ENCODE measurements at places on chromosomes 2 and 18.

DNA sequence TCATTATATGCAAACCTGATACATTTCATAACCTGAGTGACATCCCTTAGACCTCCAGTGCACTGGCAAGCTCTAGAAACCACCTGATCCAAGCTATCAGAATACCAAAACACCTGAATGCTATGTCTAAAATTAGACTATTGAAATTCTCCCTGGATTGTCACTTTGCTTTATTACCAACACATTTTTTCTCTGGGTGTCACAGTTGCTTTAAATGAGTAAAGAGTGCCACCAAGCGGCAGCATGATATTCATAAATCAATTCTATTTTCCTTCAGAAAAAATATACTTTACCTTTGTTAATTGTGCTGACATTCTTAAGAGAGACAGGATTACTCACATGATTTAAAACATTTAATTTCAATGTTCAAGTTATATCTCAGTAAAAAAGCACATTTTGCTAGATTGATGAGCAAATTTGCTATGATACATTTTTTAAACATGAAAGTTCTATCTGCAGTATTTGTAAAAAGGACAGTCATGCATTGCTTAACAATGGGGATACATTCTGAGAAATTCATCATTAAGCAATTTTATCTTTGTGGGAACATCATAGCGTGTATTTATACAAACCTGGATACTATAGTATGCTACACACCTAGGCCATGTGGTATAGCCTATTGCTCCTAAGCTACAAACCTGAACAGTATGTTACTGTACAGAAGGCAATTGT lies 338.4 kb upstream of the SLC39A10 start:
- H3K27ac ChIP-seq, result no peak overlapping the region
- H3K27me3 ChIP-seq, result no peaks in the 10 kb centered on the region
- H3K36me3 ChIP-seq, result no peaks in the 10 kb centered on the region
- no peak for DNase-seq

DNA sequence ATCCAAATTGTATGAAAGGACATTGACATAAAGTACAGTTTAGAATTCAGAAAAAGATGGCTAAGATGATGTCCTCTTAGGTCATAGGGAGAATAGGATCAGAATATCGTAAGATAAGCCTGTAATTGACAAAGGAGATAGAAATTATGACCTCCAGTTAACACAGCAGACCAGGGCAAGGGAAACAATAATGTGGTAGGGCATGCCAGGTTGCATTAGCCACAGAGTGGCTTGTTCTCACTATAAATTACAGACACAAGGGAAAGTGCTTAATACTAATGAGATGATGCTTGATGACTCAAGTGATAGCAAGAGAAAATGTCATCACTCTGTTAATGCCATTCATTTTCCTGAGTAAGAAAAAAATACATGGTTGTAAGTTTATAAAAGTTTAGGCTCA lies 48.9 kb upstream of the LRP1B start:
- H3K4me3 ChIP-seq, result no peak overlapping the region
- H3K4me1 ChIP-seq, result no peaks in the 10 kb centered on the region
- no peak for DNase-seq
- no peaks in the 10 kb centered on the region for H3K36me3 ChIP-seq

DNA sequence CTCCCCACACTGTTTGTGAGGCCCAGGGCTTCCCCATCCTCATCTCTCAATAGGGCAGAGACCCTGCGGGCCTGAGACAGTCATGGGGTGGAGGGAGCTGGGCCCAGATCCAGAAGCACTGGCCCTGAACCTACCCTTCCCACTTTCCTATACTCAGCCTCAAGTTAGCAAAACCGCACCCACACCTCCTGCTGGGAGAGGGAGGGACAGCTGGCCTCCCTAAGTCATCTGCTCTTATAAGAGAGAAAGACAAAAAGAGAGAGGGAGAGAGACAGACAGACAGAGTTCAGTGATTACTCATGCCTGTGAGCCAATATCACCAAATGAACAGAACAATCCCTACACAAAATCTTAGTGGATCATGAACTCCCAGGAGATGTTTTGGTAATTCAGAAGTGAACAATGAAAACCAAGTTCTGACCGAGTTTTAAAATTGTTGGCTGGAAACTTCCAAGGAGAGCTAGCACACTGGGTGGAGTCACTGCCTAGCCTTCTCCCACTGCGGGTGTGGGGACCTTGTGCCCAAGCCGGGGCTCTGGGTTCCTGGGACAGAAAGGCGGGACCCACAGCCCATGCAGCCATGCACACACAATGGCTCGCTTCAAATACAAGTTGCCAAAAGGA lies 130.5 kb downstream of the PXDN start:
- DNase-seq, result no peak
- H3K27ac ChIP-seq, result no peak overlapping the region
- no peaks in the 10 kb centered on the region for H3K4me1 ChIP-seq
- no peaks in the 10 kb centered on the region for H3K27me3 ChIP-seq
- H3K36me3 ChIP-seq, result no peaks in the 10 kb centered on the region

DNA sequence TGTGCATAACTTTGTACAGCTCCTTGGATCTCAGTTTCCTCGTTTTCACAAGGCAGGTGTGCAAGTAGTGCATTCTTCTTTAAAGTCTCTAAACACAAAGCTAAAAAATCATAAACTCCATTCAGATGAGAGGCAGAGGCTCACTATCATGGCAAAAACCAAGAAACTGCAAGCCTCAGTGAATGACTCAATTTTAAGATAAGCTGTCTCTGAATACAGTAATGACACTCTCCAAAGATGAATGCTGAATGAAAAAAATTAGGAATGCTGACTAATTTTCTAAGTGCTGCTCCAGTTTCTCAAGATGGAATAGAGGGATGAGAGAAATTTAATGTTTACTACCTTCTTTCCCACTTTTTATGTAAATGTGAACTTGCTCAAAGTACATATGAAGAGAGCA lies 17.2 kb downstream of the B4GALT6 start:
- no peaks in the 10 kb centered on the region for H3K36me3 ChIP-seq
- DNase-seq, result no peak
- H3K27me3 ChIP-seq, result no peaks in the 10 kb centered on the region
- no peaks in the 10 kb centered on the region for H3K4me1 ChIP-seq
- no peak overlapping the region for H3K4me3 ChIP-seq
- no peak overlapping the region for H3K27ac ChIP-seq

DNA sequence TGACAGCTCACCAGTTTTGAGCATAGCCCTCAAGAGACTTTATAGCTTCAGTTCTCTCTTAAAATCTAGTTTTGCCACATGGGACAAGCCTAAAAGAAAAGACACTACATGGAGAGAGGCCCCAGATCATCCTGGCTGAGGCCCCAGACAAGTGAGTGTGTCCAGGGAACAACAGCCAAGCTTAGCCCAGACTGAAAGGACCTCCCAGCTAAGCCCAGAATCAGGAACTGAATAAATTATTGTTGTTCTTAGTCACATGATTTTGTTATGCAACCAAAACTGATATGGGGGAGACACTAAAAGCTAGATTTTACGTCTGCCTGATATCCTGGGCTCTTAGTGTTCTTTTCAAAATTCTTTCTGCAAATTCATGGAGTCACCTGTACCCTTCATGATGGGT lies 29.3 kb upstream of the LBH start:
- H3K36me3 ChIP-seq, result no peaks in the 10 kb centered on the region
- peak overlapping the region; percentile 52 for H3K27ac ChIP-seq
- H3K4me1 ChIP-seq, result peaks cover 26% of the 10 kb centered on the region
- peak; percentile 79 for DNase-seq
- no peak overlapping the region for H3K4me3 ChIP-seq

DNA sequence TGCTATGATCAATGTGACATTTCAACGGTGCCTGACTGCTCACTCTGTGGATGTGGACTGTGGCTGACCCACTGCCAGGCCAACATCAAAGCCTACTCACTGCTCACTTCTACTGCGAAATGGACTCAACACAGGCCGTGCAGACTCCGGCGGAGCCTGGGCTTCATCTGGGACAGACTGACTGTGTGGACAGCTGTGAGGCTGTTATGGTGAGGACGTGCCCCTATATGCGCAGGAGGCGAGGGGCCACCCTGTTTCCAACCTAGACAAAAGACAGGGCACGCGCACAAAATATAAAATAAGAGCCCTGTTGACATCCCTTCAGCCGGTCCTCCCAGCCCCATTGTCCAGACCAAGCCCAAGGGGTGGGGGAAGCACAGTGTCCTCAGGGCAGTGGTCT lies 514.4 kb upstream of the RAB6C start:
- H3K27me3 ChIP-seq, result no peaks in the 10 kb centered on the region
- H3K4me3 ChIP-seq, result no peak overlapping the region
- H3K27ac ChIP-seq, result no peak overlapping the region

DNA sequence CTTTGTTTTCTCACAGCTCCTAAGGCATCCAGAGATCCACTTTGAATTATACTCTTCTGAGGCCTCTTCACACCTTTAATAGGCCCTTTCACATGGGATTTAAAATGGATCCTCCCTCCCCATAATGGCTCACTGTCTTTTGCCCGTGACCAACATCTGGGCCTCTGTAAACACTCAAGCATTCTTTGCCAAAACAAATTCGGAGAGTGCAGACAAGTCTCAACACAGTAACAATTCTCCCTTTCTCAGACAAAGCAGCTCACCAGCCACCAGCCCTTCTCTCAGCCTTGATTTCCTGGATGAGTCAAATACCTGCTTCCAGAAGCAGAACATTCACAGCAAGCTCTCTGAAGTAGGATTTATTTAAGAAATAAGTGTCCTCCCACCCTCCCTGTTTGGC lies 14.0 kb upstream of the IMP4 start:
- H3K27ac ChIP-seq, result no peak overlapping the region
- H3K27me3 ChIP-seq, result no peaks in the 10 kb centered on the region
- no peak for DNase-seq
- peaks cover 8% of the 10 kb centered on the region for H3K4me1 ChIP-seq

GRCh38 chr2:75506101-75506697 lies 54.5 kb downstream of the EVA1A start:
- H3K4me1 ChIP-seq, result no peaks in the 10 kb centered on the region
- H3K36me3 ChIP-seq, result no peaks in the 10 kb centered on the region
- H3K4me3 ChIP-seq, result no peak overlapping the region
- H3K27ac ChIP-seq, result no peak overlapping the region
- no peak for DNase-seq
- no peaks in the 10 kb centered on the region for H3K27me3 ChIP-seq

DNA sequence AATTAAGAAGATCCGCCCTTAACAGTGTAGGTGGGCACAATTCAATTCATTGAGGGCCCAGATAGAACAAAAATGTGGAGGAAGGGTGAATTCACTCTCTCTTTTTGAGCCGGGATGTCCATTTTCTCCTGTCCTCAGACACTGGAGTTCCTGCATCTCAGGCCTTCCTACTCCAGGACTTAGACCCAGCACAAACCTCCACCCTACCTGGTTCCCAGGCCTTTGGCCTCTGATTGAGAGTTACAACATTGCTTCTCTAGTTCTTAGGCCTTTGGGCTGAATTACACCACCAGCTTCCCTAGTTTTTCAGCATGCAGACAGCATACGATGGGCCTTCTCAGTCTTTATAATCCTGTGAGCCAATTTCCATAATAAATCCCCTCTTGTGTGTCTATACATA lies 87.8 kb upstream of the TMEM17 start:
- DNase-seq, result no peak
- H3K27ac ChIP-seq, result no peak overlapping the region
- no peak overlapping the region for H3K4me3 ChIP-seq
- no peaks in the 10 kb centered on the region for H3K4me1 ChIP-seq

- H3K27ac ChIP-seq, result no peak overlapping the region
- H3K4me3 ChIP-seq, result no peak overlapping the region
- H3K36me3 ChIP-seq, result no peaks in the 10 kb centered on the region
- H3K4me1 ChIP-seq, result no peaks in the 10 kb centered on the region
- no peak for DNase-seq
- no peaks in the 10 kb centered on the region for H3K27me3 ChIP-seq
Measured at GRCh38 chr2:106011380-106011779, 182.7 kb downstream of the UXS1 start.

GRCh38 chr2:205731583-205731981 lies 49.3 kb downstream of the NRP2 start:
- DNase-seq, result no peak
- H3K27me3 ChIP-seq, result no peaks in the 10 kb centered on the region
- H3K36me3 ChIP-seq, result peaks cover 29% of the 10 kb centered on the region
- H3K27ac ChIP-seq, result peak overlapping the region; percentile 28
- H3K4me1 ChIP-seq, result peaks cover 9% of the 10 kb centered on the region
- H3K4me3 ChIP-seq, result no peak overlapping the region

GRCh38 chr2:207863345-207863744 lies 93.6 kb upstream of the FZD5 start:
- H3K4me3 ChIP-seq, result no peak overlapping the region
- no peak for DNase-seq
- H3K27ac ChIP-seq, result no peak overlapping the region
- H3K36me3 ChIP-seq, result peaks cover 12% of the 10 kb centered on the region
- peaks cover 9% of the 10 kb centered on the region for H3K4me1 ChIP-seq
- H3K27me3 ChIP-seq, result no peaks in the 10 kb centered on the region

- H3K36me3 ChIP-seq, result no peaks in the 10 kb centered on the region
- no peak for DNase-seq
- no peaks in the 10 kb centered on the region for H3K4me1 ChIP-seq
- no peak overlapping the region for H3K4me3 ChIP-seq
- H3K27me3 ChIP-seq, result no peaks in the 10 kb centered on the region
- peak overlapping the region; percentile 46 for H3K27ac ChIP-seq
Measured at GRCh38 chr18:63207835-63208234, 111.7 kb downstream of the BCL2 start.

DNA sequence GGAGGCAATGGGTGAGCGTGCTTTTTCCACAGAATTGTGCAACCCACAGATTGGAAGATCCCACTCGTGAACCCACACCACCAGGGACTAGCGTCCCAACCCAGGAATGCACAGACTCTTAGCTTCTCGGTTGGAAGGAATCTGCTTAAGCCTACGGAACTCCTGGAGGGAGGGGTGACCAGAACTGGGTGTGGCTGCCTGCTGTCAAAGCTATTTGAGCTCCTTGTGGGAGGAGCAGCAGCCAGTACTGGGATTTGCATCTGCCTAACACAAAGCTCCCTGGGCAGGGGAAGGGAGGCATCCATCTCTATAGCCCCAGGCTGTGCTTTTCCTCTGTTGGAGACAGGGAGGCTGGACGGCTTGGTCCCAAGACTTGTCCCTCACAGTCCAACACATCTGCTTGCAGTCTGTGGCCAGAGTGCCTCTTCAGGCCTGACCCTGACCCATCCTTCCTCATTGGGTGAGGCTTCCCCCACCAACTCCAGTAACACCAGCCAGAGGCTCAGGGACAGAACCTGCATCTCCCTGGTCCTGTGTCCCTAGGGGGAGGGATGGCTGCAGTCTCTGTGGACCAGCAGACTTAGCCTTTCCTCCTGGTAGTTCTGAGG lies 27.9 kb downstream of the HNMT start:
- no peak for DNase-seq
- no peaks in the 10 kb centered on the region for H3K4me1 ChIP-seq
- H3K27me3 ChIP-seq, result no peaks in the 10 kb centered on the region
- H3K36me3 ChIP-seq, result peaks cover 29% of the 10 kb centered on the region
- no peak overlapping the region for H3K27ac ChIP-seq

- H3K36me3 ChIP-seq, result no peaks in the 10 kb centered on the region
- no peaks in the 10 kb centered on the region for H3K4me1 ChIP-seq
- no peak for DNase-seq
- no peak overlapping the region for H3K27ac ChIP-seq
- no peaks in the 10 kb centered on the region for H3K27me3 ChIP-seq
Measured at GRCh38 chr2:59395119-59395518, 1154.0 kb upstream of the FANCL start.

All from tibial artery (tissue), 4 donors.